Fibroblast of mammary gland (primary cell): ENCODE measurements at places on chromosomes 11 and 22.
A peak's percentile ranks its signal among the peaks of the same experiment; 100 is the strongest.

DNA sequence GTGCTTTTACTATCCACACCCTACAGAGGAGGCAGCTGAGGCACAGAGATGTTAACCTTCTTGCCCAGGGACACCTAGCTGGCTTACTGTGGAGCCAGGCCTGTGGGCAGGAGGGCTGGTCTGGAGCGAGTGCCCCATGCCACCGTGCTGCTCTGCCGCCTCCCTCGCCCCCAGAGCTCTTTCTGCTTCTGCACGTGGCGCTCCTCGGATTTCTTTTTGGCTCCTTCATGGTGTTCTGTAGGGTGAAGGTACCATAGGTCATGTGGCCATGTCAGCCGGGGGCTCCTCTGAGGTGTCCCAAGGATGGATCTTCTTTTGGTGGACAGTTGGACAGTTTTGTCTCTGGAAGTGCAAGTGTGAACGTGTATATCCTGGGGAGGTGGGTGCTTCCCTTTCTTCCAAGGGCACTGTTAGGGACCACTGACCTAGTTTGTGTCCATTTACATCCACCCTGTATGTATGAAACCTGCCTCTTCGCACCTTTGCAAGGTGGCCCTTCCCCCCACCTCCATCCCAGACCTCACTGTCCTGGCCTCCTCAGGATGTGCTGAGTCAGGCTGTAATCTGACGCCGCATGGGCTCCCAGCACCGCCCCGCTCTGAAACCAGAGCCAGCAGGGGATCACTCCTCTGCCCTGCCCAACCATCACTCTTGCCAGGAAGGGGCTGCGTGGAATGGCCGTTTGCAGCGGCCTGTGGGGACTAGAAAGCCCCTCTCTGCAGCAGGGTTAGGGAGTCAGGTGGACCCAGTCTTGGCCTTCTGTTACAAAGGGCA, 31.7 kb downstream of the POLR3H start:
- peak; percentile 66 for DNase-seq

- no peak for DNase-seq
Measured at GRCh38 chr11:76854709-76855108, 6.0 kb upstream of the ACER3 start.

DNA sequence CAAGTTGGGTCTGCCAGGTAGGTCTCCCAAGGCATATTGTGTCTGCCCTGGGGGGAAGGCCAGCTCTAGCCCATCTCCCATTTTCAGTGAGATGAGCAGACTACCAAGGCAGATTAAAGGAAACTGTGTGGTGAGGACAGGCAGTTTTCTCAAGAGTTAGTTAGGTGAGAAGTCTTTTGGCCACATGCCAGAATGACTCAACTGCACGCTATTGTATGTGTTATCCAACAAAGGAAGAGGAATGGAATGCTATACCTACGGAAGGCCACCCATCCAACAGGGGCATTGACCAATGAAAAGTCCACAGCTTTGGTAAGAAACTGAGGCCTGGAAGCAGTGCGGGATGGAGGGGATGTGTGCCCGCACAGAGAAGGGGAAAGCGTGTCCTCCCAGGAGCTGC, 941.7 kb downstream of the NTM start:
- peak; percentile 34 for DNase-seq

DNA sequence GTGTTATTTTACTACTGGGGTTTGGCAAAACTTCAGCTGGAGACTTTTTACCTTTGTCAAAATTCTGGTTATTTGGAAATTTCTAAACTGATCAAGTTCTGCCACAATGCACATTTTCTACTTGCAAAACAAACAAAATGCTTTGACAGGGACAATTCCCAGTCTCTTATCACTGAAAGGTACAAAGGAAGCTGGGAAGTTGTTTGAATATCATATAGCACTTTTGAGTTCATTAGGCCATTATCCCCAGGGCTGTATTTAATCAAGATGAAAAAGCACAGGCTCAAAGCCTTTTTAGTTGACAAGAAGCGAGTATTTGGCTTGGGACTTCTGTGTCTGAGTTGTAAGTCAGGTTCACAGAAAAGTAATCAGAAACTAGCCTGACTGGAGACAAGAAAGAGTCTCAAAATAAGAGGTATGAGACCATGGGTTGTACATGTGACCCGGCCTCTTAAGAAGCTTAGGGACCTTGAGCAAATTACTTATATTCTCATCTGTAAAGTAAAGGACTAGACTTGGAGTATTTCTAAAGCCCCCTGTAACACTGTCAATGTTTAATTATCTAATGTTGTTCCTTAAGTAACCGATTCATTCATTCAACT, 2.9 kb upstream of the HORMAD2 start:
- no peak for DNase-seq

DNA sequence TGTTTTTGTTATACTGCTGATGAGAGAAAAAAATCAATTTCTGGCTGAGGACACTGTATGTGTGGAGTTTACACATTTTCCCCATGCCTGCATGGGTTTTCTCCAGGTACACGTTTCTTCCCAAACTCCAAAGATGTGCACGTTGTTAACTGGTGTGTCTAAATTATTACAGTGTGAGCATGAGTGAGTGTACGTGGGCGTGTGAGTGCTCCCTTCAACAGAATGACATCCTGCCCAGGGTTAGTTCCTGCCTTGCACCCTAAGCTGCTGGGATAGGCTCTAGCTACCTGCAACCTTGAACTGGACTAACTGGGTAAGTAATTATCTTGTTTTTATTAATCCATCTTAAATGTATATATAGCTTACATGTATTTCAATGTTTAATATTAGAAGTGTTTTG, 5.5 kb downstream of the NPAT start:
- peak; percentile 16 for DNase-seq

- no peak for DNase-seq
Measured at GRCh38 chr11:71176812-71177211, 75.6 kb downstream of the SHANK2 start.

DNA sequence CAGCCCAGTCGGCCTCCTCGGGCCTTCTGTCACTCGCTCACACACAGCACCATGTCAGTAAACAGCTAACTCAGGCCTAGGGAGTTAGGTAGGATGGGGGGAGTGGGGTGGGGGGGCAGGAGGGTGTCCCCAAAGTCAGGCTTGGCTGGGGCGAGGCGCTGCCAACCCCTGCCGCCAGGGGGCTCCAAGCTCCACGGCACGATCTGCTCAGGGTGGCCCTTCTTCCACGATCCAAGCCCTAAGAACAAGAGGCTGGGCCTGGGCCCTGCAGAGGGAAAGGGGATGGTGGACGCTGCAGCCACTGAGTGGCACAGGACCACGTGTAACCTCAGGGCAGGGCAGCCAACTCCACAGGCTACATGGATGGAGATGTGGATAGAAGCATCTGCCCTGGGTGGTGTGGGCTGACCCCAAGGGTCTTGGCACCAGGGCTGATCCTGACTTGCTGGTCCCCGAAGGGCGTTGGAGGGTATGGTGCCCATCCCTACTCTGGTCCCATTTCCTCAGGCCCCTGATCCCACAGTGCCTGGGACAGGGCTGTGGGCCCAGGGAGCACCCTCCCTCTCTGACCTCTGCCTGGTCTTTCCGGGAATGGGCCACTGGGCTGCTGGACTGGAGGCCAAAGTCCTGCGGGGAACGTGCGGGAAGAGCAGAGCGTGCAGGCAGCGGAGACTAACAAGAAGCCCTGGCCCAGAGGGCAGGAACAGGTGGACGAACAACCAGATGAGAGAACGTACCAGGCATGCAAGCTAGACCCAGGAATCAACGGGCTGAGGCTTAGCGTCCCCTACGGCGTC, 29.1 kb upstream of the TXNRD2 start:
- peak; percentile 55 for DNase-seq
